IPS DF 6.9 (cell line): ENCODE measurements at places on chromosomes 3 and 15.
A peak's percentile ranks its signal among the peaks of the same experiment; 100 is the strongest.

- no peak for DNase-seq
- no peaks in the 10 kb centered on the region for H3K4me1 ChIP-seq
- H3K36me3 ChIP-seq, result no peaks in the 10 kb centered on the region
- no peaks in the 10 kb centered on the region for H3K27me3 ChIP-seq
- H3K27ac ChIP-seq, result no peak overlapping the region
Measured at GRCh38 chr3:120661106-120661905, 20.7 kb downstream of the HGD start.

- no peaks in the 10 kb centered on the region for H3K27me3 ChIP-seq
- H3K4me1 ChIP-seq, result no peaks in the 10 kb centered on the region; the same call in 1 of the 2 replicates
- no peak overlapping the region for H3K4me3 ChIP-seq
- no peak for DNase-seq
Measured at GRCh38 chr3:140505213-140505612, 172.7 kb upstream of the TRIM42 start.

- no peaks in the 10 kb centered on the region; the same call in 1 of the 2 replicates for H3K4me1 ChIP-seq
- no peaks in the 10 kb centered on the region for H3K27me3 ChIP-seq
- no peak overlapping the region for H3K4me3 ChIP-seq
- no peaks in the 10 kb centered on the region for H3K36me3 ChIP-seq
Measured at GRCh38 chr3:197366301-197367044, 68.1 kb upstream of the DLG1 start.

GRCh38 chr15:40082195-40082883 is 26.3 kb downstream of the BMF start:
- no peaks in the 10 kb centered on the region; the same call in 1 of the 2 replicates for H3K27me3 ChIP-seq
- H3K4me1 ChIP-seq, result peaks cover 2% of the 10 kb centered on the region
- no peaks in the 10 kb centered on the region for H3K36me3 ChIP-seq
- no peak overlapping the region for H3K27ac ChIP-seq

DNA sequence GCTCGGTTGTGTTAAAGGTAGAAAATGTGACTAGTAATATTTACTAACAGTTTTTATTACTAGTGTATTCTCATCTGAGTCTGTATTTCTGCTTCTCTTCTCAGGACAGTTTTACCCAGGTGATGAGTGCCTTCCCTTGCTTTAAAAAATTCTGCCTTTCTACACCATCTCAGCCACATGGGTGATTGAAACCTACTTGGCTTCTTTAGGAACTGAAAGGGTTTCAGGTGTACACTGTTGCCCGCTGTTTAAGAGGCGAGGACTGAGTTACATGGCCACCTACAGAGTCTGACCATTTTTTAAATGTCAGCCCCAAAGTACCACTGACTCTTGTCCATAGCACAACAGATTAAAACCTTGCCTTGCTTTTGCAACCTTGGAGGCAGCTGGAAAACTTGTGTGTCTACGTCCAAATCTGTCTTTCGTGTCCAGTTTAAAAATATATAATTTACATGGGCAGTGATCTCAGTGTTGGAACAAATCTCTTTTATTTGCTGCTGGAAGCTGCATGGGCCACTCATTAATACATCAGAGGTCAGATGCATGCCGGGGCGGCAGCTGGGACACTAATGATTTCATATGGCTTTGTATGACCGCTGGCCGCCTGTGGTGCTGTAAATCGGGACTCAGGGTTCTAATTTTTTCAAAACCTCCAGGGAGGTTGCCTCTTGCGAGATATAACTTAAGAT is 44.6 kb downstream of the TRIM71 start:
- H3K4me3 ChIP-seq, result no peak overlapping the region
- H3K36me3 ChIP-seq, result no peaks in the 10 kb centered on the region; the same call in 1 of the 2 replicates
- no peak overlapping the region for H3K27ac ChIP-seq
- H3K4me1 ChIP-seq, result peaks cover 22% of the 10 kb centered on the region

- no peaks in the 10 kb centered on the region for H3K4me1 ChIP-seq
- DNase-seq, result no peak
- H3K27me3 ChIP-seq, result no peaks in the 10 kb centered on the region
Measured at GRCh38 chr3:171940151-171940649, 97.1 kb downstream of the TMEM212 start.

- H3K27ac ChIP-seq, result no peak overlapping the region
- peaks cover 6% of the 10 kb centered on the region; the same call in 1 of the 2 replicates for H3K36me3 ChIP-seq
- no peaks in the 10 kb centered on the region for H3K27me3 ChIP-seq
- no peaks in the 10 kb centered on the region for H3K4me1 ChIP-seq
- no peak for DNase-seq
Measured at GRCh38 chr15:57526076-57526475, 65.6 kb upstream of the MYZAP start.

DNA sequence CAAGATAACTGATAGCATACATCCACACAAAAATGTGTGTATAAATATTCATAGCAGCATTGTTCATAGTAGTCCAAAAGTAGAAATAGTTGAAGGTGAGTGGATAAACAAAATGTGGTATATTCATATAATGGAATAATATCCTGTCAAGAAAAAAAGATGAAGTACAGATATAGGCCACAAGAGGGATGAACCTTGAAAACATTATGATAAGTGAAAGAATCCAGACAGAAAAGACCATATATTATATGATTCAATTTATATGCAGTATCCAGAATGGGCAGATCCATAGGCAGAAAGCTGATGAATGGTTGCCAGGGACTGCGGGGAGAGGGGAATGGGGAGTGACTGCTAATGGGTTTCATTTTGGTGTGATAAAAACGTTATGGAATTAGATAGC is 54.3 kb upstream of the TNIK start:
- DNase-seq, result no peak
- no peaks in the 10 kb centered on the region for H3K27me3 ChIP-seq
- no peaks in the 10 kb centered on the region for H3K4me1 ChIP-seq

- H3K36me3 ChIP-seq, result peaks cover 8% of the 10 kb centered on the region; the same call in 1 of the 2 replicates
- no peaks in the 10 kb centered on the region; the same call in 1 of the 2 replicates for H3K4me1 ChIP-seq
- H3K4me3 ChIP-seq, result no peak overlapping the region
- H3K27ac ChIP-seq, result no peak overlapping the region
- no peak for DNase-seq
Measured at GRCh38 chr3:156548902-156549301, 6.0 kb downstream of the SSR3 start.

- H3K27me3 ChIP-seq, result no peaks in the 10 kb centered on the region
- H3K4me3 ChIP-seq, result no peak overlapping the region
- H3K36me3 ChIP-seq, result no peaks in the 10 kb centered on the region
- H3K4me1 ChIP-seq, result no peaks in the 10 kb centered on the region
- no peak overlapping the region for H3K27ac ChIP-seq
Measured at GRCh38 chr3:72145506-72146380, 360.8 kb upstream of the PROK2 start.

- H3K36me3 ChIP-seq, result no peaks in the 10 kb centered on the region
- no peaks in the 10 kb centered on the region for H3K4me1 ChIP-seq
- H3K4me3 ChIP-seq, result no peak overlapping the region
- H3K27ac ChIP-seq, result no peak overlapping the region
- H3K27me3 ChIP-seq, result no peaks in the 10 kb centered on the region
- DNase-seq, result no peak
Measured at GRCh38 chr3:146209371-146209770, 41.5 kb downstream of the PLSCR4 start.

DNA sequence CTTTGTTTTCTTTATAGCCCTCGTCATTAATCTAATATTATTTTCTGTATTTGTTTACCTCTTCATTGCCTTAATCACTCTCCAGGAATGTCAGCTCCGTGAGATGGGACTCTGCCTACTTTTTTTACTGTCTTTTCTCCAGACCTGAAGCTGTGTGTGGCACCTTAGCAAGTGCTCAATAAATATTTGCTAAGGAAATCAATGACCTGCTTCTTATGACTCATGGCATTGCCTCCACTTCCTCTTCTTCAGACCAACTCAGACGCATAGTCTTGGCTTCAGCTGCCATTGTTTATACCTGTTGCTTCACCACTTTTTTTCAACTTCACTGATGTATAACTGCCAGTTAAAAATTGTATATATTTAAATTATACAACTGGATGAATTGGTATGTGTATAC is 218.5 kb upstream of the CMC1 start:
- H3K27ac ChIP-seq, result no peak overlapping the region
- no peak for DNase-seq
- no peaks in the 10 kb centered on the region for H3K27me3 ChIP-seq
- H3K36me3 ChIP-seq, result no peaks in the 10 kb centered on the region
- no peaks in the 10 kb centered on the region for H3K4me1 ChIP-seq

GRCh38 chr3:41640076-41640475 is 321.8 kb downstream of the ULK4 start:
- H3K4me1 ChIP-seq, result no peaks in the 10 kb centered on the region
- H3K4me3 ChIP-seq, result no peak overlapping the region
- H3K36me3 ChIP-seq, result no peaks in the 10 kb centered on the region
- DNase-seq, result no peak
- H3K27me3 ChIP-seq, result no peaks in the 10 kb centered on the region

DNA sequence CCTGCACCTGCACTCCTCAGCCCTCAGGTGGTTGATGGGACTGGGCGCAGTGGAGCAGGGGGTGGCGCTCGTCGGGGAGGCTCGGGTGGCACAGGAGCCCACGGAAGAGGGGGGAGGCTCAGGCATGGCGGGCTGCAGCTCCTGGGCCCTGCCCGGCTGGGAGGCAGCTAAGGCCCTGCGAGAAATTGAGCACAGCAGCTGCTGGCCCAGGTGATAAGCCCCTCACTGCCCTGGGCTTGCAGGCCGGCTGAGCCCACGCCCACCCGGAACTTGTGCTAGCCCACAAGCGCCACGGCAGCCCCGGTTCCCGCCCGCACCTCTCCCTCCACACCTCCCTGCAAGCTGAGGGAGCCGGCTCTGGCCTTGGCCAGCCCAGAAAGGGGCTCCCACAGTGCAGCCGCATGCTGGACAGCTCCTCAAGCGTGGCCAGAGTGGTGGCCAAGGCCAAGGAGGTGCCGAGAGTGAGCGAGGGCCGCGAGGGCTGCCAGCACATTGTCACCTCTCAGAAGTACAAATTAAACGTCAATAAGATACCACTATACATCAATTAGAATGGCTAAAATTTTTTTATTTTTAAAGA is 5.1 kb upstream of the VHL start:
- no peak overlapping the region for H3K4me3 ChIP-seq
- no peak overlapping the region for H3K27ac ChIP-seq
- no peak for DNase-seq
- no peaks in the 10 kb centered on the region for H3K4me1 ChIP-seq

DNA sequence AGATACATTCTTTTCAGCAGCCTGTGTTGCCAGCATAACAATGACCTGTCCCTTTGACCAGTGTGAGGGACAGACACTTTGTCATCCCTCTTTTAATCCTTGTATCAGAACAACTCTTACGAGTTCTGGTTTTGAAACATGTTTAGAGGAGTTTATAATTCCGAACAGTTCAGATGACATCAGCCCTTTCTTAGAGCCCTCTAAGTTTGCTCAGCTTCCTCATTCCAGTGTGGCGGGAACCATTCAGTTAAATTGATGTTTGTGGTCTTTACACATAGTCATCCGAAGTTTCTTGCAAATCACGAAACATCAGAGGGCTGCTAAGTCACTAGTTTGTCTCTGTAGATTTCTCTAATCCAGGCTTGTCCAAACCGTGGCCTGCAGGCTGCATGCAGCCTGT is 102.5 kb downstream of the AKAP13 start:
- H3K27ac ChIP-seq, result no peak overlapping the region
- no peaks in the 10 kb centered on the region for H3K36me3 ChIP-seq
- no peaks in the 10 kb centered on the region for H3K27me3 ChIP-seq
- no peak overlapping the region for H3K4me3 ChIP-seq

DNA sequence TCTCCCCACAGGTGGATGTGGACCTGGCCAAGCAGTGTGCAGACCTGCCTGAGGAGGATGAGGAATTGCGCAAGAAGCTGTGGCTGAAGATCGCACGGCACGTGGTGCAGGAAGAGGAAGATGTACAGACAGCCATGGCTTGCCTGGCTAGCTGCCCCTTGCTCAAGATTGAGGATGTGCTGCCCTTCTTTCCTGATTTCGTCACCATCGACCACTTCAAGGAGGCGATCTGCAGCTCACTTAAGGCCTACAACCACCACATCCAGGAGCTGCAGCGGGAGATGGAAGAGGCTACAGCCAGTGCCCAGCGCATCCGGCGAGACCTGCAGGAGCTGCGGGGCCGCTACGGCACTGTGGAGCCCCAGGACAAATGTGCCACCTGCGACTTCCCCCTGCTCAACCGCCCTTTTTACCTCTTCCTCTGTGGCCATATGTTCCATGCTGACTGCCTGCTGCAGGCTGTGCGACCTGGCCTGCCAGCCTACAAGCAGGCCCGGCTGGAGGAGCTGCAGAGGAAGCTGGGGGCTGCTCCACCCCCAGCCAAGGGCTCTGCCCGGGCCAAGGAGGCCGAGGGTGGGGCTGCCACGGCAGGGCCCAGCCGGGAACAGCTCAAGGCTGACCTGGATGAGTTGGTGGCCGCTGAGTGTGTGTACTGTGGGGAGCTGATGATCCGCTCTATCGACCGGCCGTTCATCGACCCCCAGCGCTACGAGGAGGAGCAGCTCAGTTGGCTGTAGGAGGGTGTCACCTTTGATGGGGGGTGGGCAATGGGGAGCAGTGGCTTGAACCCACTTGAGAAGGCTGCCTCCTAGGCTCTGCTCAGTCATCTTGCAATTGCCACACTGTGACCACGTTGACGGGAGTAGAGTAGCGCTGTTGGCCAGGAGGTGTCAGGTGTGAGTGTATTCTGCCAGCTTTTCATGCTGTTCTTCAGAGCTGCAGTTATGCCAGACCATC is 8.6 kb downstream of the VPS18 start:
- H3K27me3 ChIP-seq, result no peaks in the 10 kb centered on the region
- DNase-seq, result no peak
- H3K4me1 ChIP-seq, result peaks cover 6% of the 10 kb centered on the region; the same call in 1 of the 2 replicates
- no peak overlapping the region for H3K4me3 ChIP-seq
- peaks cover 27% of the 10 kb centered on the region for H3K36me3 ChIP-seq

- DNase-seq, result no peak
- H3K4me1 ChIP-seq, result no peaks in the 10 kb centered on the region
- no peak overlapping the region for H3K27ac ChIP-seq
- no peaks in the 10 kb centered on the region for H3K36me3 ChIP-seq
- H3K4me3 ChIP-seq, result no peak overlapping the region
- no peaks in the 10 kb centered on the region for H3K27me3 ChIP-seq
Measured at GRCh38 chr15:64222573-64223366, 59.9 kb upstream of the PPIB start.

DNA sequence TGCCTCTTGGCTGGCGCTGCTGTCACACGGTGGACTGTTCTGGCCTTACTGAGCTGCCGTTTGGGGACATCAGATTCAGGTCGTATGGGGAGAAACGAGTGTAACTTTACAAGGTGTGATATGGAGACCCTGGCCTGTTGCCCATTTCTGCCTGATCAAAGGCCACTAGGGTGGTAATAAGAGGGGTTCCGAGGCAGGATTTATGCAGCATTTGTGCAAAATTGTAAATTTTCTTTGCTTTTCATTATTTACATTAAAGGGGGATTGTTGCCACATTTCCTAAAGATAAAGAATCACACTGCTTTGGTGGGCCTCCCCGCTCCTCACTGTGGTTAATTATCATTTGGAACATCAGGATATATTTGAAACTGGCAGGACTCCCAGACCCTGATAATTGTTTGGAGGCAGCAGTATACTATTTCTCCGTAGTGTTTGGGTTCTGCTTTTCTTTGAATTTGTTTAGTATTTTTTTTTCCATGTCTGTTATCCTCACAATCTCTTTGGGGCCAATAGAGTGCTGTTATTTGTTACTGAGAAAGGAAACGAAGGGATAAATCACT is 891 bp downstream of the NXPE3 start:
- peaks cover 3% of the 10 kb centered on the region; the same call in 1 of the 2 replicates for H3K36me3 ChIP-seq
- no peaks in the 10 kb centered on the region; the same call in 1 of the 2 replicates for H3K4me1 ChIP-seq
- H3K27ac ChIP-seq, result no peak overlapping the region
- H3K4me3 ChIP-seq, result peak overlapping the region; percentile 74; the same call in 1 of the 2 replicates

- H3K4me3 ChIP-seq, result no peak overlapping the region
- no peaks in the 10 kb centered on the region for H3K4me1 ChIP-seq
- no peak overlapping the region for H3K27ac ChIP-seq
- H3K36me3 ChIP-seq, result no peaks in the 10 kb centered on the region
- DNase-seq, result no peak
Measured at GRCh38 chr3:42914771-42915515, 9.0 kb downstream of the ZNF662 start.

GRCh38 chr3:83193526-83193925 is 1432.1 kb upstream of the GBE1 start:
- no peaks in the 10 kb centered on the region for H3K4me1 ChIP-seq
- no peaks in the 10 kb centered on the region for H3K27me3 ChIP-seq
- no peak overlapping the region for H3K27ac ChIP-seq
- H3K36me3 ChIP-seq, result no peaks in the 10 kb centered on the region
